ENCODE measurements at places on chromosomes 2 and 18.

- DNase-seq: no peak
Observed at GRCh38 chr18:31386741-31387140, 10.2 kb downstream of the DSG4 start.

DNA sequence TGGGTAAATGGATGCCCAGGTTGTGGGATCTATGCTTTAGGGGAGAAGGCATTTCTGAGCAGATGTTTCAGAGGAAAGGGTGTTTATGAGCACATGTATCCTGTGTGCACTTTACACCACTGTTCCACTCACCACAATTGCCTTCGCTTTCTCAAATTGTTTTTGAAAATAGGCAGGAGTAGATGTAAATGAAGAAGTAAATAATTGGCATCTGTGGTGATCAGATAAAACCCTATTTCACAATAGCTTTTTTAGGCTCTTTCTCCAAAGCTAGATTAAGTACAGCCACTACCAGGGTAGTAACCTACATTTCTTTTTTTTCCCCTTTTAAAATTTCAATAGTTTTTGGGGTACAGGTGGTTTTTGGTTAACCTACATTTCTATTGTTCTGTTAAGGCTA is 40.6 kb downstream of the TMEM178A start:
- DNase-seq: no peak

GRCh38 chr18:78620326-78620725 is 359.3 kb upstream of the SALL3 start:
- DNase-seq: no peak

DNA sequence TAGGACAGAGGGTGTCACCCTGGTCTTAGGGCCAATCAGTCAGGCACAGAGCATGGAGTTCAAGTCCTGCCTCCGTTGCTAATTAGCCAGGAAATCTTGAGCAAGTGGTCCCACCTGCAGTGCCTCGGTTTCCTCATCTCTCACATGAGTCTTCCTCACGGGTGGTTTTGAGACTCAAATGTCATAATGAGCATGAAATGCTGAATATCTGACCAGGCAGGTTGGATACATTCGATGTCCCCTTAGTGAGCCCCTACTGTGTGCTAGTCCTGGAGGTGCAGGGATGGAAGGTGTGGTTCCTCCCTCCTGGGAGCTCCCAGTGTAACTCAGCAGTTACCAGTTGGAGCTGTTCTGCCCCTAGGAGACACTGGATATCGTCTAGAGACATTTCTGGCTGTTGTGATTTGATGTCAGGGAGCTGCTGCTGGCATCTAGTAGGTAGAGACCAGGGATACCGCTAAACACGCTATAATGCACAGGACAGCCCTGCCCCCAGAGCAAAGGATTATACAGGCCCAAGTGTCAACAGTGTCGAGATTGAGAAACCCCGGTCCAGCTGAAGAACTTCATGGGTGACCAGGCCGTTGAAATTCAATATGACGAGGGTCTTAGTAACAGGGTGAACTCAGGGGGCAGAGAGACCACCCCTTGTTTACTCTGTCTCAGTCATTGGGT is 118.5 kb upstream of the TWIST2 start:
- DNase-seq: no peak

DNA sequence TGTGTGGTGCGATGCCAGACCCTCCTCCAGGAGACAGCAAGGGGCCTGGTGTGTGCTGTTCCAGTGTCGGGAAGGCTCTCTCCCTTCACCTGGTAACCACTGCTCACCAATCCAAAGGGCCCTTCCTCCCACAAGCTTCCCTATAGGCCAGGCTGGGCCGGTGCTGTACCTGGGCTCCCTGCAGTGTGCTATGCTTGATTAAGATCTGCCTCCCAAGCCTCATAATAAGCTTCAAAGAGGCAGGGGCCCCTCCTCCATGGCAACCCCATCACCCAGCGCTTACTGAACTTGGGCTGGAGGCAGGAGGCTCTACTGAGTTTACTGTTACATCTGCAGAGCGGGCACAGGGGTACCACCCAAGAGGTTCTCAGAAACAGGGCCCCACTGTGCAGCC is 4.5 kb upstream of the MAL start:
- DNase-seq: no peak

DNA sequence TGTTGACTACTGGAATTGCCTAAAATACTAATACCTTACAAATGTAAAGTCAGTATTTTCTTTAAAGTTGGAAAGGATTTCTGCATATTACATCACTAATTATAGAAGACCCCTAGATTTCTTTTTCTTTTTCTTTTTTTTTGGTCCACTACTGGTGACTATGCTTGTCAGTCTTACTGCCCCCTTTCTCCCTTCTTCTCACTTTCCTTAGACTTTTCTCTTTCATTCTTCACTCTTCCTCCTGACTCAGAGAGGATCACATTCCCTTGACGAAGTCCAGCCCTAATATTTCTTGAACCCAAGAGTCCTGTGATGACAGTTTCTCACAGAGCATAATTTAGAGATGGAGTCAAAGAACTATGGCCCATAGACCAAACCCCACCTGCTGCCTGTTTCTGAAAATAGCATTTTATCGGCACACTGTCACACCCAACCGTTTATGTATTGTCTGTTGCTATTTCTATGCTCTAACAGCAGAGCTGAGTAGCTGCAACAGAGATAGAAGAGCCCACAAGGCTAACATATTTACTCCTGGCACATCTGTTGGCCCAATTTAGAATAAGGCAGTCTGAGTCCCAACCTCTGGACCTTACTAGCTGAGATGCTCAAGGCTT is 40.6 kb upstream of the RIOK3 start:
- DNase-seq: no peak

- DNase-seq: no peak
Observed at GRCh38 chr2:64295326-64296139, 151.3 kb upstream of the PELI1 start.

GRCh38 chr2:237883951-237884446 is 24.6 kb downstream of the RAMP1 start:
- no peak for DNase-seq
